ENCODE measurements at places on chromosomes 1 and 21.

- no peak for DNase-seq
Observed at GRCh38 chr1:117534995-117535467, 70.8 kb upstream of the TENT5C start.

DNA sequence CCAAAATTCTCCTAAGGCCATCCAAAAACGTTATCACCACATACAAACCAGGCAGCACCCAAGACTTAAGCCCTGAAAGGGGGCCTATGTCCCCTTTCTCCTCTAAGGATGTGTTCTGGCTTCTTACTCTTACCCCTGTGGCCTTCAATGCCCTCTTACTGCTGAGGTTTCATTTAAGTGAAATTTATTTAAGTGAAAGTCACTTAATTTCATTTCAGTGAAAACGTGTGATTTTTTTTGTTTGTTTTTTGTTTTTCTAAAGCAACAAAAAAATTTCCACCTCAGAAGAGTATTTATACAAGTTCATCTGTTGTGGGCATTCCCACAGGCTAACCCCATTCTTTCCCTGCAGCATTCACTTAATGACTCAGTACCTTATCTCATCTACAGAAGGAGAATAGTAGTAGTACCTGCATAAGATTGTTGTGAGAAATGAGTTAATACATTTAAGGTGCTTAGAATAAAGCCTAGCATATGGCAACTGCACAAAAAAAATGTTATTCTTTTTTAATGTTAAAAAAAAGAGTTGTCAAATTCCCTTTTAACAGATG is 220.6 kb downstream of the CHRM3 start:
- DNase-seq = no peak

GRCh38 chr1:187943606-187944403 is 1115.1 kb downstream of the PLA2G4A start:
- no peak for DNase-seq

DNA sequence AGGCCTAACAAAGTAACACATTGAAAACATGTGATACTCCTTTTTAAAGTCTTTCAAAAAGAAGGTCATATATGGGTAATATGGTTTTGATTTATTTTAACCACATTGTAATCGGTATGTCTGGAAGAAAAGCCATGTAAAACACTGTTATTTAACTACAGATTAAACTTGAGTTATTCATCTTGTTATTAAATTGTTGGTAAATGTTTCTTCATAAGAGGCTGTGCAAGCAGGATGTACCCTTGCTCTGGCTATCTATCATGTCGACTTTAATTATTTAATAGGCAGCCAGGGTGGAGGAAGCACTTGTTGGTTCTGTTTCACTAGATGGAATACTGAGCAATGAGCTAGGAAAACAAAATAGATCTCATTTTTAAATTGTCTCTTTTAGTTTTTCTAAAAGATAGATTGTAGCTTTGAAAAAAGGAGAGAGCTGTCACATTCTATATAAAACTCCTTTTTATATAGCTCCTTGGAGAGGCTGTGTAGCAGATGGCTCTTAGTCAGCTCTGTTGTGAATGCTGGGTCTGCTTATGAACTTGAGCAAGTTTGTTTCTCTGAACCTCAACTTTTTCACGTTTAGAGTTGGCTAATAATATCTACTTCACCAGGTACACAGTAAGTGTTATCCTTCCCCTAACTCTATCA is 39.5 kb downstream of the LRRC8B start:
- DNase-seq = no peak

DNA sequence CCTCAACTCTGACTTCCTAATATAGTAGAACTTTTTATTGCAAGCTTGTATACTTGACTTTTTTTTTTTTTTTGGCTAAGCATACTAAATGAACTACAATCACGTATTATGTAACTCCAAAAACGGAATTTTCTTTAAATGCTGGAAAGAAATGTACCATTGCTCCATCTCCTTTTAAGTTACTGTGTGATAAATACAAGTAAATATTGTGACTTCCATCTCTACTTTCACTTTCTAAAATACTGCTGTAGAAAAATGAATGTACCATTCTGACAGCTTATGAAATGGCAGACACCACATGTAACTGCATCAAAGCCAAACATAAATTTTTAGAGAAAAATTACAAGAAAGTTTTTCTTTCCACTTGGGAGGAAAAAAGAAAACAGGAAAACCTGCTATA is 54.7 kb downstream of the ASH1L start:
- no peak for DNase-seq

- DNase-seq = no peak
Observed at GRCh38 chr1:14674030-14674429, 75.5 kb downstream of the KAZN start.

- no peak for DNase-seq
Observed at GRCh38 chr1:182726912-182727311, 42.5 kb upstream of the RGS8 start.

DNA sequence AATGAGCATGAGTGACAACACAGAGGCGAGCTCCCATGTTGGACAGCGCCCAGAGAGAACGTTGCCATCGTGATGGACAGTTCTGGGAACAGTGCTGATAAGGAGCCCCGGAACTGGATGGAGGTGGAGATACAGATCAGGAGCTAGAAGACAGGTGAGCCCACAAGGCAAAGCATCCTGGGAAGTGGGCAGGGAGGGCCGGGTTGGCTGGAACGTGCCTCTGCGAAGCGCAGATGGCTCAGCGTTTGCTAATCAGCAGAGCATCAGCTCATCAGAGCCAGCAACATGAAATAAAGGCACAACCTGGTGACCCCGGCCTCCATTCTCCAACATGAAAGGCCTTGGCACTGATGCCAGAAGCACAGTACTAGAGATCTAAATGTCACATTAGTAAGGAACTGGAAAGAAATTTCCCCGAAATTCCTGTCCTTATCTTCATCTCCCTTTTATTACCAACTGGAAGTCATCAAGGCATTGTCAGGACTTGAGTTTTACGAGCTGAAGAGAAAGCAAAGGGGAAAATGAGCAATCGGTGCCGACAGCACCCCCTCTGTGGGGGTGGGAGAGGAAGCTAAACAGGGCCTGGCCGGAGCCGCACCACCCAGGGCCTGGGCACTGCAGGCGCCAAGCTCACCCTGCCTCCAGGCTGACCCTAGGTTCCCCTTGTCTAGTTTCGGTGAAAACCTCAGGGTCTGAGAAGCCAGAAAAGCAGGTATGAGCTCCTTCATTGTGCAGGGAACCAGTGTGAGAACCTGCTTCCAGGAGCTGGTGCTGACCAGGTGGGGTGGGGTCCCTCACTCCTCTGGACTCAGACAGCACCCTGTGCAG is 19.9 kb downstream of the ABCA4 start:
- DNase-seq = no peak

GRCh38 chr1:119778886-119779560 is 10.3 kb upstream of the HMGCS2 start:
- DNase-seq = no peak

- DNase-seq = no peak
Observed at GRCh38 chr21:37000381-37000780, 6.1 kb upstream of the RIPPLY3 start.

DNA sequence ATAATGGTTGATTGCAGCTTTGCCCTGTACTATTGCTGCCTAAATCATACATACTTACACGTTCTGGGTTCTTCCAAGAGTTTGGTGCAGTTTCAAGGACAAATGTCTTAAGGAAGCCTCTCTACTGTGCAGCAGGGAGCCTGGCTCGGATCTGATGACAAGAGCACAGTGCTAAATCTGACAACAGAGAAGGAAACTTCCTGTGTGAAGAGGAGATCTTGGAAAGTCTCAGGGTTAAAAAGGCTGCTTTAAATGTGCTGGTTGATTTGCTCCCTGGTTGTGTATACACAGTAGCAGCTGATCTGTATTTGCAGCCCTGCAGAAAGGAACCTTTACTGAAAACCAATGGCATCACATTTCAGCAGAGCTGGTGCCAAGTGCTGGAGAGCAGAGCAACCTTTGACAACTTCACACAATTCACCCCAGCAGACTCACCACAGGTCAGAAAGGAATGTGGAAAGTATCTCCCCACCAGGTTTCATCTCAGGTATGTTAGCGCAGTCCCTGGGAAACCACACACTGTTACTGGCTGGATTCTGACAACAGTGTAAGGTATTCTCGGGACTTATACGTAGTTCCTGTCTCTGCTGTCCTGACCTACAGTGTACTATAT is 355.0 kb upstream of the ESRRG start:
- DNase-seq = no peak

Data from amygdala (tissue), 56 donors.